ENCODE measurements at places on chromosomes 1 and 21.

GRCh38 chr1:168939110-168939946 is 167.2 kb upstream of the ATP1B1 start:
- no peak for DNase-seq

DNA sequence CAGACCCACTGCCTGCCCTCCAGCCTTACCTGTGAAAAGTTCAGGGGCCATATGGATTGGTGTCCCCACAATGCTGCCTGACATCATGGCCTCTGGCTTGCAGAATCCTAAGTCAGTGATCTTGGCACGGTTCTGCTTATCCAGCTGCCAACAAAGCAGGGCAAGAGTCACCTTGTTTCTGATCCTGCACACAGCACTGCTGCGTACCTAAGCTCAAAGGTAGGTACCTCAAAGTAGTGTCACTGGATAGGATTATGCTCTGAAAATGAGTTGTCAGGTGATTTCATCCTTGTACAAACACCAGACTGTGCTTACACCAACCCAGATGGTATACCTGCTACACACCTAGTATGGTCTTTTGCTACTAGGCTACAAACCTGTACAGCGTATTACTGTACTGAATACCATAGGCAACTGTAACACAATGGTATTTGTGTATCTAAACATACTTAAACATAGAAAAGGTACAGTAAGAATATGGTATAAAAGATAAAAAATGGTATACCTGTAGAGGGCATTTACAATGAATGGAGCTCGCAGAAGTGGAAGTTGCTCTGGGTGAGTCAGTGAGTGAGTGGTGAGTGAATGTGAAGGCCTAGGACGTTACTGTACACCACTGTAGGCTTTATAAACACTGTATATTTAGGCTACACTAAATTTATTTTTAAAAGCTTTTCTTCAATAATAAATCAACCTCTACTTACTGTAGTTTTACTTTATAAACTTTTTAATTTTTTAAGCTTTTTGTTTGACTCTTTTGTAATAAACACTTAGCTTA is 29.1 kb upstream of the RBBP5 start:
- DNase-seq = no peak

DNA sequence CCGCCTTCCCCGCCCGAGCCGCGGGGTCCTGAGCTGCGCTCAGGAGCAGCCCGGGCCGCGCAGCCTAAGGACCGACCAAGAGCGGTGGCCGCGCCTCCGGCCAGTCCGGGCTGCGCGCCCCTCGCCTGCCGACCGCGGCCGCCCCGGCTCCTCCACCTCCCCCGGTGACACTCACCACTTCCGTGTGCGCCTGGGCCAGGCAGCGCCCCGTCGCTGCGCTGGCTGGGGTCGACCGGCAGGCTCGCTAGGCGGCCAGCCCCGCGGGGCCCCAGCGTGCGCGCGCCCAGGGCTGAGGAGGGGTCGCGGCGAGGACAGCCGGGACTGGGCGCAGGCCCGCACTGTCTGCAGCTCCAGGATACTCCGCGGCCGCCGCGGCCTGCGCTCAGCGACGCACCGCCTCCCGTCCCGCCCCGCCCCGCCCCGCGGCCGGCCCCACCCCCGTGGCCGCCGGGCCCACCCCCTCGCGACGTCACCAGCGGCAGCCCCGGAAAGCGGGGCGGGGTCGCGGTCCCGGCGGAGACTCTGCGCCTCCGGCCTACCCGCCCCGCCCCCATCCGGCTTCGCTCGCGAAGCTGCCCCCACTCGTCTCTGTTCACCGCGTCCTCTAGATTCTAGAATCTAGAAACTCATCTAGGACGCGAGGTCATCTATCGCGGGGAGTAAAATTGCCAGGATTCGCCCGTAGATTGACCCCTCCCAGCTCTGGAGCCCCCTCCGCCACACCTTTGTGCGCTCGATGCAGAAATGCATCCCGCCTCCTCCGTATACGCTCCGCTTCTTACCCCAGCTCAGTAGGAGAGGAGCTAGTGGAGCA is at the start of gene JAK1:
JAK1 (minus strand) TSS at position 392 of the 814 bp plus-strand sequence. CDS start 80,285 bp downstream, outside the sequence.
- peak; percentile 96 for DNase-seq

- peak; percentile 72 for DNase-seq
Observed at GRCh38 chr1:39409055-39409816, 82.2 kb upstream of the BMP8A start.

GRCh38 chr1:179337288-179337687 is 28.5 kb upstream of the AXDND1 start:
- no peak for DNase-seq

GRCh38 chr21:27269644-27270043 is 302.8 kb upstream of the ADAMTS5 start:
- no peak for DNase-seq

GRCh38 chr1:159932296-159933285 is 7.3 kb upstream of the TAGLN2 start:
- DNase-seq = peak; percentile 67

GRCh38 chr1:119674111-119674526 is 26.1 kb upstream of the ZNF697 start:
- DNase-seq = no peak

- no peak for DNase-seq
Observed at GRCh38 chr1:7967651-7968050, 6.1 kb downstream of the PARK7 start.

GRCh38 chr1:162229549-162229948 is 147.1 kb downstream of the SPATA46 start:
- no peak for DNase-seq

DNA sequence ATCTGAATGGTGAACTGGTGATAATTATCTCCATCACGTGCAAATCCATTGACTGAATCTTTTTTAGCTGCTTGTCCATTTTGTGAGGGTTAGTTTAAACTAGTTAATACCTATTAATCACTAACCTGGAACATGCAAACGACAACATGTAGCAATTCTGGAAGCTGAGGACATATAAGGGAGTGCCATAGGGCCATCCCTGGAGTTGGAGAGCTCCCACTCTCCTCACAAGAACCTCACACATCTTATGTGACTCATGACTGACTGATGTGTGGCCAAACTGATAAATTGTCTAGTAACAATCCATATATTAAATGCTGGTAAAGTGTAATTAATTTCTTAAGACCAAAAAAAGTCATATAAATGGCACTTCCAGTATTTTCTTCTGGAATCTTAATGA is 62.9 kb upstream of the HOOK1 start:
- no peak for DNase-seq

DNA sequence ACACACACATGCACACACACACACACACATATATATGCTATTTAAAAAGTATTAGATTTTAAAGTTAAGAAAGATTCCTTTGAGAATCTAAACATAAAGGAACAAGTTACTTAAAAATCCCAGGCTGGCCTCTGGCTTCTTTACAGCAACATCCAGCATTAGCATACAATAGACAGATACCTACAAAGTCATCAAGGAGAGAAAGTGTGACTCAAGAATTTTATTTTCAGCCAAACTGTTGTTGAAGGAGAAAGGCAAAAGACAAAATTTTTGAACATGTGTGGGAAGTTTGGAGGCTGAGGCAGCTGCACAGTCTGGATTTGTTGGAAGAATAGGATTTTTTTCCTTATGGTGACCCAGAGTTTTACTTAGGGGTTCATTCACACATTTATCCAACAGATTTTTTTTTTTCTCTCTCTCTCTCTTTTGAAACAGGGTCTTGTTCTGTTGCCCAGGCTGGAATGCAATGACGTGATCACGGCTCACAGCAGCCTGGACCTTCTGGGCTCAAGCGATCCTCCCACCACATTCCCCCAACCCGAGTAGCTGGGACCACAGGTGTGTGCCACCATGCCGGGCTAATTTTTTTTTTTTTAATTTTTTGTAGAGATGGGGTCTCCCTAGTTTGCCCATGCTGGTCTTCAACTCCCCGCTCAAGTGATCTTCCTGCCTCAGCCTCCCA is 24.0 kb upstream of the SPOCD1 start:
- no peak for DNase-seq

- no peak for DNase-seq
Observed at GRCh38 chr1:44262816-44263567, 49.7 kb downstream of the DMAP1 start.

GRCh38 chr21:26199456-26199855 is 28.9 kb upstream of the APP start:
- no peak for DNase-seq

- no peak for DNase-seq
Observed at GRCh38 chr21:32538147-32538792, 47.1 kb downstream of the TCP10L start.

DNA sequence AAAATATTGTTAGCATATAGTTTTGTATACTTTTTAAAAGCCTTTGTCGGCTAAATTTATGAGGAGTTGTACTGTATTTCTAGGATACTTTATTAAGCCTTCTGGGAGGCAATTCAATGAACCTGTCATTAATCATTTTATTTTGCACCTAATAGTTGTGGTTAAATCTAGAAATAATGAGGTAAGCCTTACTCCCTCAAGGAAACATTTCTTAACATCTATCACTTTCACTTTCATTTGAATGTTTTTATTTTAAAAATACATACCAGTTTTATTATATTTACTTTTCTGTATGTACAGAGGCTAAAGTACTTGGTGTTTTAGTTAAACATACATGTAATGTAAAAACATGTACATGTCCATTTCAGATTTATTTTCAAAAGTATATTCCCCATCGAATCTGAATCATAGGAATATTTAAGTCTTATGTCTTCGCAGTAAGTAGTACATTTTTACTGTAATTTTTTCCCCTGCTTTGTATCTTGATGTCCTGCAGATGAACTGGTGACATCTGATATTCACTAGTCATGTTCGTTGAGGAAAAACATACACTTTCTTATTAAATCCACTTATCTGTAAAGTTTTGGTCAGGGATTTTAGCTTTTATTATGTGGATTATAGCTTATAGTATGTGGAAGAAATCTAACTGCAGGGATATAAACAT is 82.8 kb downstream of the DISP1 start:
- DNase-seq = no peak

- DNase-seq = no peak
Observed at GRCh38 chr1:18996548-18997177, 40.2 kb upstream of the IFFO2 start.

- no peak for DNase-seq
Observed at GRCh38 chr1:218991089-218991488, 182.6 kb upstream of the LYPLAL1 start.

DNA sequence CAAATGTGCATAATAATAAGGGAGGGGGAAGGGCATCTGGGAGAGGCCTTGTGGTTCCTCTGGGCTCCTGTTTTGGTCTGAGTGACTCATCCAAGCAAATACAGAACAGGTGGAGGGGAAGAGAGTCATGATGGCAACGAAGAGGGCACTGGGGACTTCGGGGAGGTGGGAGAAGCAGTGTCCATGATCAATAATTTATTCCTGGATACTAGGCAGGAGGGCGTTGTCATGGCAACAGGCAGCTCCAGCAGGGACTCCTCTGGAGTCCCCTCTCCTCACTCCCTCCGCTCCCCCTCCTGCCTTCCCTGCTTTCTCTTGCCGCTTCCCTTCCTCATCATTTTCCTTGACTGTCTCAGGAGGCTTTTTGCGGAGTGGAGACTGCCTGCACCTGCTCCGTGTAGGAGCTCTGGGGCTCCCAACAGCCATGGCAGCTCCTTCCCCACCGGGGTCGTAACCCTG is 12.3 kb upstream of the NFASC start:
- no peak for DNase-seq

DNA sequence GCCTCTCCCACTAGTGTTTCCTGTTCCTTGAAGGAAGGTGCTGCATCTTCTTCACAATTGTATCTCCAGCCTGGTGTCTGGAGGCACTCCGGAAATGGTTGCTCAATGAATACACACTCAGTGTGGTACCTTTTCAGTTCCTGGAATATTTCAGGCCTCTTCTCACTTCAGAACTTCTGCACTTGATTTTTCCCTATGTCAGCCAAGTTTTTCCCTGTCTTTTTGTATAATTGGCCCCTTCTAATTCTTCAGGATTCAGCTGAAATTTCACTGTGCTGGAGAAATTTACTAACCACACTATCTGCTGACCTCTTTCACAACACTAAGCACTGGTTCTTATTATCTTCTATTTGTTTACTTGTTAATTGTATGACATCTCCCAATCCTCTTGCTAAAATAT is 61.2 kb upstream of the MAP10 start:
- DNase-seq = no peak

DNA sequence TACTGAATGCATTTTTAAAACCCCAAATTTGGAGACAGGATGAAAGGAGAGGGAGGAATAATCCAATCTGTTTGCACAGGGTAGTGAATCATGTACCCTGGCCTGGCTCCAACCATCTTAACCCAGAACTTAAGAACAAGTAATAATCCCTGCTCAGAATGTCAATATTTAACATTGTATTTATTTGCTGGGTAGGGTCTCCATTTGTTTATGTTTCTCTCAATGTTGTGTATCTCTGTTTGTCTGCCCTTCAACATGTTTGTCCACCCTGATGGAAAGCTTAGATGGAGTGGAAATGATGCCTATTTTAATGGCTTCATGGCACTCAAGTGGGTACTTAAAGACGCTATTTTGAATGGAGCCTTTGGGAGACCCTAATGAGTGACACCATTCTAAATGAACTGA is 54.4 kb upstream of the CDC42BPA start:
- peak; percentile 49 for DNase-seq

DNA sequence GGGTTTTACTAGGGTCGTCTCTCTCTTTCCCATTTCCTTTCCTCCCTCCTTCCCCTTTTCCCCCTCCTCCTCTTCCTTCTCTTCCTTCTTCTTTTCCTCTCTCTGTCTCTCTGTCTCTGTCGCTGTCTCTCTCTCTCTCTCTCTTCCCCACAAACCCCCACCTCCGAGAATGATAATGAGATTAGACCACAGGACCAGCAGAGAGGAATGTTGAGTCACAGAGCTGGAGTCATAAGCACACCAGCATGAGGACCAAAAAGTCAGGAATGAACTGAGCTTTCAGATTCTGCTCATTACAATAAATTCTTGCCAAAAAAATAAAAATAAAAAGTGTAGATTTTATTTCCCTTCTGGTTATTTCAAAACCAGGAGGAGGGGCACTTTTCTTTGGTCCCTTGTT is 377.4 kb downstream of the LTN1 start:
- no peak for DNase-seq

DNA sequence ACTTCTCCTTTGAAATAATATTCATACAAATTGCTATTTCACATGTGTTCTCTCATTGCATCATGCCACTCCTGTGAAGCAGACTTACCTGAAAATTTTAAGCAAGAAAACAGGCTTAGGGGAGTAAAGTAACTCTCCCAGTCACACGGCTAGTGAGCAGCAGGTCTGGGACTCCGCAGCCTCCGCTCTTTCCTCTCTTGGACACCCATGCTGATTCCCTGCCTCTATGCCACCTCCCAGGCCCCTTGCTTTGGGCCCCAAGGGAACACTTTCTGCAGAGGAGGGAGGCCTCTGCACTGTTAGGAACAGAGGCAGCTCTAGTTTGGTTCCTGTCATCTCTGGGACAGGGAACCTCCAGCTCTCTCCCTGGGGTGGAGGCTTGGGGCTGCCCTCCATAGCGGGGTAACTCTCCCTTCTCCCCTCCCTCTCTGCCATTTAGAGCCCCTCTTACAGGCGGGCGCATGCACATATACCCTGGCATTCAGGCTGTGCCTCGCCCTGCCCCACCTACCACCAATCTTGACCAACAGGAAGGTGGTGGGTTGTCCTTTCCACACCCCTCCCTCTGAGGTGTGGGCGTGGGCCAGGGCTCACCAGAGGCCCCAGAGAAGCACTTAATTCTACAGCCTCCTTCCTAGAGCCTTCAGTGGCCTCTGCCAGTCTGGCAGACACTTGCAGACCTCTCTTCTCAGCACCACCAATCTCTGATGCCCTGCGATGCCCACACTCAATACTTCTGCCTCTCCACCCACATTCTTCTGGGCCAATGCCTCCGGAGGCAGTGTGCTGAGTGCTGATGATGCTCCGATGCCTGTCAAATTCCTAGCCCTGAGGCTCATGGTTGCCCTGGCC is at the start of gene RXFP4:
RXFP4 (plus strand) TSS at position 646 of the 852 bp plus-strand sequence; CDS start at position 718, 72 bp downstream.
- DNase-seq = no peak
